HTR-8/SVneo (cell line): ENCODE measurements at places on chromosomes 7 and 10.
A peak's percentile ranks its signal among the peaks of the same experiment; 100 is the strongest.

DNA sequence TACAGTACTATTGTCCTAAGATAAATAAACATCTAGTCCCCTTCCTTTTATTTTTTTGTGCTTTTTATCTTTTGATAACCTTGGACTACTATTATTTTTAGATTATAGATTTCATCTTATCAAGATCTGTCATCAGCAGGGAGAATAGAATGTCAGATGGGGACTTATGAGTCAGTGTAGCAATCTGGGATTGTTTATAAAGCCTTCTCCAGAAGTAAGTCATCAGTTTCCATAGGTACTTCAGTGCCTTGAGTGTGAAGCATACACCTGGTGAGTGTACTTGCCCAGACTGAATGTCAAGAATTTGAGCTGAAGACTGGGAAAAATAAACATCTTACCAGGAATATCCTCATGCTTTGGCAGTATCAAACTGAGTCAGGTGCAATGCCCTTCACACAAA, 2.1 kb downstream of the CASD1 start:
- DNase-seq, result no peak

GRCh38 chr10:110286841-110287240, 17.9 kb downstream of the SMNDC1 start:
- no peak for DNase-seq

- no peak for DNase-seq
Measured at GRCh38 chr10:62451611-62451975, 77.4 kb downstream of the ZNF365 start.

DNA sequence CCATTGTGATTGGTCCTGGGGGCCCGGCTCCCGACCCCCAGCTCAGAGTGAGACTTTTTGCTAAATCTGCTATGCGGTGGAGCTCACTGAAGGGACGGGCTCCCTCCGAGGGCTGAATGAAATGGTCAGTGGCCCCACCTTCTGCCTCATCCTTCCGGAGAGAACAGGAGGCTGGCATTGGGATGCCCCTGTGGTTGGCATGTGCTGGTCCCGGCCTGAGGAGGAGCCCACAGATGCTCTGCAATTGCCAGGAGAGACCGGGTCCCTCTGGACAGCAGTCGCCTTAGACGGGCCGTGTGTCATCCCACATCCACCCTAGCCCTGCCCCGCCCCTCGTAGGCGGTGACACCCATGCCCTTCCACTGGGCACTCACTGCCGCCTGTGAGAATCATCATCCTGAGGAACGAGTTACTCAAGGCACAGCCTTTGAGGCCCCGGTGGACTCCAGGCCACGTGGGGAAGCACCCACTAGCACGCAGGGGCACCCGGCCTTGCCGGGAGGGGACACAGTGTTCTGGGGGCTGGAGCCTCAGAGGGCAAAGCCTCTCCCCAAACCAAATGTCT, 21.2 kb upstream of the DPYSL4 start:
- no peak for DNase-seq

- DNase-seq, result no peak
Measured at GRCh38 chr10:72311667-72312066, 37.9 kb downstream of the DDIT4 start.

DNA sequence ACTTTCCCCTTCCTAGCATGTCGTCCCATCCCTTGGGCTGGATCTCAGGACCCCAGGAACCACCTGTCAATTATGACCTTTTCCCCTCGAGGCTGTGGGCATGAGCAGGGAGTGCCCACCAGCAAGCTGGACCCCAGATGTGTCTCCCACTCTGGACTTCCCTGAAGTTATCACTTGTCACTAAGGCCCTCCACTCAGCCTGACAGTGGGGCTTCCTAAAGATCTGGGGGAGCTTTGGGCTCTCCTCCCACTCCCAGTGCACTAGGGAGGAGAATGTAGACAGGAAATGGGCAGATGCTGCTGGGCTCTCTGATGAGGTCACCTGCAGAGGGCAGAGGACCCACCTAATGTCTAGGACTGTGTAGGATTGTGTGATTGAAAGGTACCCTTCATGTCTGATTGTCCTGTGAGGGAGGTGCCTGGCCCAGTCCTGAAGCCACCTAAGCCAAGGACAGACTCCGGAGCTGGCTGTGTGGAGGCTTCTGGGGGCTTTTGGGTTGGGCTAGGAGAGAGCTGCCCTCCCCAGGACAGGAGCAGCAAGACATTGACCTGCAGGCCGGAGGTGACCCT, 18.7 kb downstream of the MYO1G start:
- DNase-seq, result no peak

DNA sequence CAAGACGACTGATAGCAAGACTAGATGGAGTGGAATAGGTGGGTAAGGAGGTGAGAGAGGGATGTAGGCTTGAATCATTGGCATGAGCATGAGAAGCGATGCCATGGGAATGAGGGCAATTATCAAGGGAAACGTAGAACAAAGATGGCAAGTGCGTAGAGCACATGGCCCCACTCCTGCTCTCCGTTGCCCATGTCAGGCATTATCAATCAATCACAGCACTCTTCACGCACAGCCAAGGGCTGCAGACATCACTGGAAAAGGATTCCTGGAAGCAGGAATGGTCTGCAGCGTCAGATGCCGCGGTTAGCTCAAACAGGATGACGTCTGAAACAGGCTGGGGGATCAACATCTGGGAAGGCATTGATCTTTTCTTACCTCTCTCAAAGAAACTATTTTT, 25.6 kb upstream of the GALNTL5 start:
- DNase-seq, result no peak

DNA sequence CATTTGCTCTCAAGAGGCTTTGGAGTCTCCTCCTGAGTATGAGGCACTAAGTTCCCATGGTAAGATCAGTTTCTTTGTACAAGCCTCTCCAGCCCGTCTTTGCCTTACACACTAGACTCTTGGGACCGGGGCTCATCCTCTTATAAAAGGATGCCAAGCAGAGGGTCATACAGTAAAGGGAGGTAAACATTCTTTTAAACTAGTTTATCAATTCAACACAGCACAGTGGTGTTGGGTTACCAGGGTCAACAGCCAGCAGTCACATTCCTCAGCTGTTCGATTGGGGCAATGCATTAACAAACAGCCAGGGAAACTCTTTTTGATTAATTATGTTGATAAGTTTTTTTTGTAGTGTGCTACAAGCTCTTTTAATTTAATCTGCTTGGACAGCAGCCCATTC, 37.8 kb downstream of the HHEX start:
- no peak for DNase-seq

DNA sequence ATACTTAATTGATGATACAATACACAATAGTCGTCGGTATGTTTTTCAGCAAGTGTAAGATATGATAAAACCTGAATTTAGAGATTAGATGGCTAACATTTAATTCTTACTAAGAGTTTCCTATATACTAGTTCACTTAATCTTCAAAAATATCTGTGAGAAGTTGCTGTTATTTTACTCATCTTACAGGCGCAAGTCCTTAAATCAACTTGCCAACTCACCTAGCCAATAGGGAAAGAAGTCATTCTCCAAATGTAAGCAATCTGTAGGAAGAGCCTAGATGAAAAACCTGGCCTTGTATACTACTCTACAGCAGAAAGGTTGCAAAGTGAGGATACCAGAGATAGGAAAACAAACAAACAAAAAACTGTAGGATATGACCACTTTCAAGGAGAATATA, 10.6 kb downstream of the CD36 start:
- DNase-seq, result no peak

GRCh38 chr7:147081117-147081516, 964.5 kb downstream of the CNTNAP2 start:
- no peak for DNase-seq

DNA sequence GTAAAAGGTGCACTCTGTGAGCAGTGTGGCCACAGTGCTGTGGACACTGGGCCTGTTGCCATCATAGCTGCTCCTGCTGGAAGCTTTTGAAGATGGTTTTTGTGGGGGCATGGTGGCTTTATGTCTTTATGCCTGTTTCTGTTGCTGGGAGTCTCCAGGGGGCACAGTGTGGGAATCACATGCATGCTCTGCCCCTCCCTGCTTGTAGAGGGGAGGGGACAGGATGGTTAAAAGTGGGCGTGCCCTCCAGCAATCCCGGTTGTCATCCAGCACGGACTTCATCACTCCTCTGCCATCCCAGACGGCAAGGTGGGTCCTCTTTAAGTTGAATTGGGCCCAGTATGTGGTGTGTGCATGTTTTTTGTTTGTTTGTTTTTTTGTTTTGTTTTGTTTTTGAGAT, 20.2 kb downstream of the OGDH start:
- DNase-seq, result no peak

DNA sequence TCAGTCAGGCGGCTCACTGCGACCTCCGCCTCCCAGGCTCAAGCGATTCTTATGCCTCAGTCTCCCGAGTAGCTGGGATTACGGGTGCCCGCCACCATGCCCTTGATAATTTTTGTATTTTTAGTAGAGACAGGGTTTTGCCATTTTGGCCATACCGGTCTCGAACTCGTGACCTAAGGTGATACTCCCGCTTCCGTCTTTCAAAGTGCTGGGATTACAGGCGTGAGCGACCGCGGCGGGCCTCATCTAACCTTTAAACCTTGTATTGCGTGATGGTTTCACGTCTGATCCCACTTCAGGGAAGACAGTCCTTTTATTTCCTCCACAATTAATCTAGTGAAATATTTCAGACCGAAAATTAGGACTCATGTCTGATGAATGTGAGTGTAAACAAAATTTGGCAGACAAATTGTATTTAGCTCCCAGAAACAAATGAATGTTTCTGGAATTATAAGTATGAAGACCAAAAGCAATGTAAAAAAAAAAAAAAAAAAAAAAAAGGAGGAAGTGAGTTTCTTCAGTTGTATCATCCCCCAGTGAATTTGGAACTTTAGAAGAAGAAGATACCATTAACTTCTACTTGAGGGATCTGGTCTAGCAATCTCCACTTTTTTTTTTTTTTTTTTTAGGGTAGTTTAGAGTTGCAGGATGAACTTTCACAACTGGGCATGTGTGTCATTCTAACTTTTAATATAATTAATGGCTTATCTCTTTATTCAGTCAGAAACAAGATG, 1.6 kb downstream of the NUP42 start:
- DNase-seq, result no peak

GRCh38 chr10:2993636-2994035, 73.7 kb upstream of the PFKP start:
- DNase-seq, result no peak

DNA sequence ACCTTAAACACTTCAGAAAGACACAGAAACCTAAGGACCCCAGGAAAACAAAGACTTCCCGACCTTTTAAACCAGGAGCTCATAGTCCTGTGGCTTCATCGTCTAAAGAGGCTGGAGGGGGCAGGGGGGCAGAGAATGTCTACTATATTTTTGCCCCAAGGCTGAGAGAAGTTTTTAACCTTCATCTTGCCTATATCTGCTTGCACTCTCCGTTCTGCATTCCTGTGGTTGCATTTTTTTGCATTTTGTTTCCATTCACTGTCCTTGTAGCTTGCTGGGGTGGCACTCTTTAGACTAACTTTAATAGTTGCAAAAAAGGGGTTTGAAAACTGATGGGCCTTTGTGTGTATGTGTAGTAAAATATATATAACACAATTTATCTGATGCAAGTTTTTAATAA, 23.7 kb downstream of the PRKAR2B start:
- DNase-seq, result peak; percentile 9

DNA sequence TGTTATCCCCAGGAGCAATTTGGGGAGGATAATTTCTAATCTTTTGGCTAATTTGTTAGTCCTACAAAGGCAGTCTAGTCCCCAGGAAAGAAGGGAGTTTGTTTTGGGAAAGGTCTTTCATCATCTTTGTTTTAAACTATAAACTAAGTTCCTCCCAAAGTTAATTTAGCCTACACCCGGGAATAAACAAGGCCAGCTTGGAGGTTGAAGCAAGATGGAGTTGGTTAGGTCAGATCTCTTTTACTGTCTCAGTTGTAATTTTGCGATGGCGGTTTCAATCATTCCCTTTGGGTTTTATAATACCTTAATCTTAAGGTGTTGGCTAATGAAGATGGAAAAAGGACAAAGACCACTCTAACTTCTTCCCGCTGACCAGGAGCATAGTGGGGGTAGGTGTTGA, 166.4 kb upstream of the NAMPT start:
- no peak for DNase-seq

DNA sequence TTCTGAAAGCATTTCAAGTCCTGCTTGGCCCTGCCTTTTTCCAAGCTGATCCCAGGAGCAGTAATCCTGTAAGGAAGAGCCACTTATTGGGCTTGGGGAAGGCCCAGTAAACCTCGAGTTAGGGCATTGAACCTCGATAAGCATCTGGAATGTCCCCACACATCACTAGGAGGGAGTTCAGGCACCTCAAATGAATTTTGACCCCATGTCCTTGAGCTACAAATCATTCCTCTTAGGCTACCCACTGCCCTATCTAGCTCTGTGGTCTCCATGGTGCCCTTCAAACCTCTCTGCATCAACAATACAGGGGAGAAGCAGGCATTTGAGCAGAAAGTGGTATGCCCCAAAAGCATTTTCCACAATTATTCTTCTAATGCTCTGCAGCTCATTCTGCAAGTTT, 33.7 kb downstream of the ZNF503 start:
- no peak for DNase-seq

DNA sequence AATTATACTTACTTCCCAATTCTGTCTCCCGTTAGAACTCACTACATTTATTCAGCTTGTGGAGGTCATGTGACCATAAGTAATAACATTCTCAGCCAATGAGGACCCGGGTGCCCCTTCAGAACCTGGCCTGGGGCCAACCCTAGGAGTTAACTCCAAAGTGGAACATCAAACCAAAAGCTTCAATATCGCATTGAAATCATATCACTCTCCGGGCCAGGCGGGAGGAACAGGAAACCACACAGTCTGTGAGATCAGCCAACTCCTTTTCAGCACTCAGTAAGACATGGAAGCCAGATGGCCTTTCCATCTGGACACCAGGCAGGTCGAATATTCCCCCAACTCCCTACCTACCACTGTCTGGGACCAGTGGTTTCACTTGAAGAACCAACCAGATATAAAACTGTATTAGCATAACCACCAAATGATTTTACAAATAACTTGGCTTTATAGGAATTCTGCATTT, 5.5 kb downstream of the CREB3L2 start:
- DNase-seq, result no peak

- no peak for DNase-seq
Measured at GRCh38 chr7:19619122-19619521, 89.7 kb downstream of the POLR1F start.

- DNase-seq, result no peak
Measured at GRCh38 chr7:135685306-135686084, 23.2 kb downstream of the STMP1 start.

- no peak for DNase-seq
Measured at GRCh38 chr10:125006921-125007426, 65.1 kb downstream of the ZRANB1 start.

GRCh38 chr7:50564171-50564570, 1.0 kb downstream of the DDC start:
- DNase-seq, result no peak

- DNase-seq, result no peak
Measured at GRCh38 chr7:112431803-112432202, 18.5 kb upstream of the IFRD1 start.

- DNase-seq, result no peak
Measured at GRCh38 chr7:157615101-157615817, 278.5 kb downstream of the DNAJB6 start.
